Stimulated activated CD4-positive, alpha-beta T cell treated with anti-CD3 and anti-CD28 coated beads, TNF-alpha, amount 100 ng/mL, for 4 hours (primary cell): ENCODE measurements at places on chromosomes 3 and 15.

- DNase-seq = no peak
Observed at GRCh38 chr3:138195481-138195880, 8.4 kb downstream of the ARMC8 start.

GRCh38 chr3:125313060-125313635 lies 62.0 kb downstream of the ZNF148 start:
- DNase-seq = no peak

DNA sequence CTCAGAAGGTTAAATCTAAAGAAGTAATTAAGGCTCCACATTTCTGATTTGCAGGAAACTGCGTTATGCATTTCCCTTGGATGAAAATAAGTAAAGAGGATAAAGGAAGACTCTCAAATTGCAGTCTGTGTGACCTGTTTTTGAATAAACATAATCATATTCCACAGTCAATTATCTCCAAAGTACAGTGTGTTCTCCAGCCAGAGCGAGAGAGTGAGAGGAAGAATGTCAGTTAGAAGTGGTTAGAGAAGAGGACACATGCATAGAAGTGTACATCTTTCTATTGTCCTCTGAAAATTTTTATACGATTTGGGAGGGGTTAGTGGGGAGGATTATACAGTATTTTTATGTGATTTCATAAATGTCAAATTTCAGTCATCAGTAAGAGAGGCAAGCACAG lies 487.1 kb downstream of the LPP start:
- DNase-seq = no peak

DNA sequence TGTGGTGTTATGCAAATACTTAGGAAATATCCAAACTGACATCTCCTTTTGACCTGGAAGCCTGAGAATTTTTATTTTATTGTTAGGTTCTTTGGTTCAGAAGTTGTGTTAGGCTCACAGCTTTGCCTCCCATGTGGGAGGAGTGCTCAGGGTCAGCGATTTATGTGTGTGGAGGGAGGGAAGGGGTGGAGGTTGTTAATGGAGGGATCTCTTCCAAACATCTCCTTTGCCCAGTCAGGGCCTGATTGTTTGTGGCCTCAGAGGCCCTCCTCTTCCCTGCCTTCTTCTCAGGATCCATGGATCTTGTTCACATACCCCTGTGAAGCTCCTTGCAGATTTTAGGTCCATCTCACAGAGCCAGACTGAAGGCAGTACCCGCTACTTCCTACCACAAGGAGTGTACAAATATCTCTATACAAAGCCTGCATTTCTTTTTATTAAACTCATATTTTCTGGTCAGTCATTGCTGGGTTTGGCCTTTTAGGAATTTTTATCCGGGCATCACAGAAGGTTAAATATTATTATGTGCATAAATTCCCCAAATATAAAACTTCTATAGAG lies 40.3 kb downstream of the BBX start:
- DNase-seq = no peak

GRCh38 chr3:133264920-133265319 lies 134.9 kb upstream of the BFSP2 start:
- DNase-seq = no peak

DNA sequence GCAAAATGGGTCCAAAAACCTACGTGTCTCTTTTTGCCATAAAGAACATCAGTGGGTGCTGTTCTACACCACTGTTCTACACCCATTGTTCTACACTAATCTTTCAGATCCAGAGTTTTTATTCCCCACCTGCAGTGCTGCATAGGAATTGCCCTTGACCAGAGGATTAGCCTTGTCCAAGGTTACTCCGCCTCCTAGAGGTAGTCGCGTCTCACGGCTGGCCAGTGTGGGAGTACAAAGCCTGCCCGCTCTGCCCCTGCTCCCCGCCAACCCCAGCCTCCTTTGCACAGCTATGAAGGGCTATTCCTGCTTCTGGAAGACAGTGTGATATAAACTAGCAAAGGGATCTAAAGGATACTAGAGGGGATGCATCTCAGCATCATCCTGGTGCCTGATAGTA lies 222.1 kb upstream of the LMCD1 start:
- DNase-seq = no peak

- DNase-seq = no peak
Observed at GRCh38 chr3:148173851-148174250, 523.9 kb upstream of the AGTR1 start.

DNA sequence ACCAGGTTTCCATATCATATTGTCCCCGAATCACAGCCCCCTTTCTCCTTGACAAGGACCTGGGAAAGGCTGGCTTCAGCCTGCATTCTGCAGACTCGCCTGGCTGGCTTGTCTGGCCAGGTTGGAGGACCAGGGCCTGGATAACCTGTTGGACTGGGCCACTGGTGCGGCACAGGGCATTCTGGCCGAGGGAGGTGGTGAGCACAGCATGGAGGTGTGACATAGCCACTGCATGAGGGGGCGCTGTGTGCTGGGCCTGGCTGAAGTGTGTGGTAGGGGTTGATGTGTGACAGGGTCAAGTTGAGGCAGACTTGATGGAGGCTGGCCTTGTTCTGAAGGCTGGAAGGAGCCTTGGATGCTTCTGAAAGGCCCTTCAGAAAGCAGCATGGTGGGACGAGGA lies 2.9 kb downstream of the ESYT3 start:
- DNase-seq = no peak

DNA sequence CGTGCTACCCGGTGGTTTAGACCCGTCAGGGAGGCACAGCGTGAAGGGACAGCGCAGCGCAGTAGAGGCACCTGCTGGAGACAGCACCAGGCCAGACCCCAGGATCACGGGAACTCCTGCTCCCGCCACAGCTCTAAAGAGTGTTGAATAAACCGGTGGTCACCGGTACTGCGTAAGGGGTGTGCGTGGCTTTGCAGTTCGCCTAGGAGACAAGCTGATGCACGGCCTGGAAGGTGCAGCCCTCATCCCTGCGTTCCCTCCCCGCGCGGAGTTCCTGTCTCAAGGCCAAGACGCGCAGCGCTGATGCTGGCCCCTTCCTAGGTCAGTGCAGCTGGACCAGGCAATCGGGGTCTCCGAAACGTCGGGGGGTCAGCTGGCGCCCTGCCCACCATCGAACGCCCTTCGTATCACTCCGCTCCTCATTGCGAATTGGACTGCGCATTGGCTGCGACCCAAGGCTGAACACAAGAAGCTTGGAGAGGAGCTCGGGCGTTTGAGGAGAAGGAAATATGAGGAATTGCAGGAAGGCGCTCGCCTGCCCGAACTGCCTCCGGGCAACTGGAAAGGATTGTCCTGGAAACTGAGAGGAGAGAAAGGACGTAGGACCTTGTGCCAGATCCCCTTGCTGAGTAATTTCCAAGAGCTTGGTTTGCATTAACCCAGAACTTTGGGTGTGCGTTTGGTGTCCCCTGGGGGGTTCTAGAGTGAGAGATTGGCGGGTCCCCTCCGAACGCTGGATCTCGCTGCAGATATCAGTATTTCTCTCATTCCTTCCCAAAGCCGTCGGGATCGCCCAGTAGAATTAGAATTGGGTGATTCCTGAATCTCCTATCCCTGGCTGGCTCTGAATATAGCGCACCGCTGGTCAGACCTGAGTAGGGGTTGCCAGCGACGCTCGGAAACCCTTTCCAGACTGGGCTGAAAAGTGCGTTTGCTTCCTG lies 2.3 kb upstream of the SOX14 start:
- no peak for DNase-seq

- DNase-seq = no peak
Observed at GRCh38 chr3:58880182-58880581, 169.6 kb downstream of the CFAP20DC start.

DNA sequence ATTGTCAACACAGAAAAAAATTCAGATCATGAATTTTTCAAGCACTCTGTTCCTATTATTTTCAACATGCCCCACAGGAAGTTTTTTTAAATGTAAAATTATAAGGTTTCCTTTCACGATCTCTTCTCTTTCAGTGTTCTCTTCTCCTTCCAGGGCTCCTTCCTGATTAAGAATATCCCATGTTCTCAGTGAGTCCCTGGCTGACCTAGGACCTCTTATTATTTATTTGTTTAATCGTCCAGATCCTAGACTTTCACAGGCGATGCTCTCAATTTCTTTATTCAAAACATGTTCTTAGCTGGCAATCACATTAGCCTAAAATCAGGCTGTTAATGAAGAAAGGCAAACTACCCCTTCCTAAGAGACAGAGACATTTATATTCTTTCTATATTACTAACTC lies 124.3 kb downstream of the ABI3BP start:
- DNase-seq = no peak

DNA sequence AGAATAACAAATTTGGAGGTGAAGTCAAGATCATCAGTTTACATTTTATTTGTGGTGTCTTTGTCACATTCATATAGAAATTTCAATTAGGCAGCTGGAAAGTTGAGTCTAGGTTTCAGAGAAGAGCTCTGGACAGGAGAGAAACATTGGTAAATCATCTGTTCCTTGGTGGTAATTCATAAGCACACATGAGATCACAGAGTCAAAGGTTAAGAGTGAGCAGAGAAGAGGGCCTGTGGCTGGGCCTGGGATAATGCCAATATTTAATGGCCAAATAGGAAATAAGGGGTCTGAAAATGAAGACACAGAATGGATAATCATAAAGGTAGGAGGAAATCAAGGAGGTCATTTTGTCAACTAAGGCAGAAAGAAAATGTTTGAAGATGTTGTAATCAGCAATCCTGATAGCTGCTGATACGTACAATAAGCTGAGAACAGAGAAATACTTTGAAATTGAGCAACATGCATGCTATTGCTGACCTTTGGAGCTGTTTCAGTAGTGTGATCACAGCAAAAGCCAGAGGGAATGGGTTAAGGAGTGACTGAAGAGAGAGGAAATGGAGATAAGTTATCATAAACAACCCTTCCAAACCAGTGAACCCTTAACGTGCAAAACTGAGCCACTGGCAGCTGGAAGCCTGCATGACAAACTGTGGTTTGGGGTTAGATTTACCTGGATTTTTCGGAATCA lies 692.8 kb downstream of the AGBL1 start:
- no peak for DNase-seq

DNA sequence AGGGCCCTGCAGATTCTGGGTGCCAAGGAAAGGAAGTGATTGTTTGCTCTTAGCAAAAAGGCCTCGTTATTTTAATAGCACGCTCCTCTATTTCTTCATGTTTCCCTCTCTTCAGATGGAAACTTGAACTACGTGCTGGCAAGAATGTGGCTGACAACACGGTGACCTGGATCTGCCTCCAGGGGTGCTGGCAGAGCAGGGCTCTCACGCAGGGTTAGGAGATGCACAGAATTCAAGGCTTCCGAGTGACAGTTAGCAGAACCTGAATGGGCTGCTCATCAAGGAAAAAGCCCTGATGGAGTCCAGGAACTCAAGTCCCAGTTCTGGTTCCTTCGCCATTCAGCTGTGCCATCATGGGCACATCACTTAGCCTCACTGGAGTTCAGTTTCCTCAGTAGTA lies 22.7 kb downstream of the CYP19A1 start:
- DNase-seq = no peak

DNA sequence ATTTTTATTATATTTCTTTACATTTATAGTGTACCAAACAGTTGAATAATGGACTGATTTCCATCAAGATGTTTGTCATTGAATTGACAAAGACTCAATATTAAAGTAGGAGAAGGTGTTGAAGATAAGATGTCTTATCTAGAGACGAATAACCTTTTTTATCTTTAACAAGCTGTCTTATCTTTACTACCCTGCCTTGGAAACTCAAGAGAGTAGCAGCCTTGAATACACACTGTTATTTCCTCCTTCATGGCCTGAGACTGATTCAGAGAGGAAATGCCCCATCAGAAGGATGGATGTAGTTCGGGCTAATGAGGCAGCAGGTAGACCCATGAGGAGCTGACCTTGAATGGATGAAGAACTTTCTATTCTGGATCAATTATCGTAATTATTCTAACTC lies 365.1 kb upstream of the SEMA6D start:
- DNase-seq = no peak

DNA sequence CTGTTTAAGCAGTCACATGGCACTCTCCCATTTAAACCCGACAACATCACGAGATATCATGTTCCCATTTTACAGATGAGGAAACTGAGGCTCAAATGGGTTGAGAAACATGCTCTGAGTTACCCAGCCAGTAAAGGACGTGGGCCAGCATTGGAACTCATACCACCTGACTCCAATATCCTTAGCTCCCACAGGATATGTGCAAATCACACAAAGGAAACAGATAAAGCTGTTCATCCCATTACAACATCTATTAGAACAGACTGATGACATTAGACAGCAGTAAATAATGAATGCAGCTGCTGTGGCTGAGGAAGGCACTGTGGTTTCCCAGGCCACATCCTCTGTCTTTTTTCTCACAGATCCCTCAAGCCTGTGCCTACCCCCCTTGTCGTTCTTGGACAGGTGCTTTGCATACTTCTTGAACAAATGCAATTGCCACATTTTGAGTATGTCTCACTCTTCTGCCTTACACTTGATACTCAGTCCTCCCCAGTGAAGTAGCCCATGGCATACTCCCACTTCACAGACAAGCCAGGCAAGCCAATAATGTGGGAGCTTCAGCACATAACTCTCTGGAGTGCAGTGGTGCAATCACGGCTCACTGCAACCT lies 17.7 kb downstream of the FRMD4B start:
- no peak for DNase-seq

DNA sequence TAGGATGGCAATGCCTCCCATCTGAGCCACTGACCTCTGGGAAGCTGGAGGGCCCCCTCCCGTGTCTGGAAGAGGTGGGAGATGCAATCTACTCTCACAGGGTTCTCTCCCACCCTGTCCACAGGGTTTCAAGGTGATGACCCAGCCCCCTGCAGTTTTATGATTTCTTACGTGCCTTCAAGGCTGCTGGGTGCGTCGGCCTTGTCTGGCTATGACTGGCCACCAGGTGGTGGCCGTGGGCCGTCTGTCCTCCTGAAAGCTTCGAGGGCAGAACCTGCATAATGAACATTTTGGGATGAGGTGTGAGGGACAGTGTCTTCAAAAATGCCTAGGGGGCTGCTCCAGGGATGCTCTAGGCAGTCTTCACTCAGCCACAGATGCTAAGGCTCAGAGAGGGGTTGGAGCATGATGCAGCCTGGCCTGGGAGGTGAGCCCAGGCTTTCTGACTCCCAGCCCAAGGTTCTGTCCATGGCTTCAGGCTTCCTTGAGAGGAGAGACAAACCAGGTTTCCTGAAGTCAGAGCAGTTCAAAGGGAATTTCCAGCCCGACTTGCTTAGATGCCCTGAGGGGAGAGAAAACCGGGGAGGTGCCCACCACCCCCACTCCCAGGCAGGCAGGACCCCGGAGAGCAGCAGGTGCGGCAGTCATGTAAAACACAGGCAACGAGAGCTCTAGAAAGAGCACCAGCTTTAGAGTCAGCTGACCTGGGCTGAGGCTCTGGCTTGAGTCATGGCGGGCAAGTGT lies 18.7 kb downstream of the ISG20 start:
- DNase-seq = no peak

GRCh38 chr3:184341925-184342324 lies 4.5 kb downstream of the FAM131A start:
- DNase-seq = no peak

- DNase-seq = no peak
Observed at GRCh38 chr3:112429960-112430359, 69.3 kb downstream of the BTLA start.

GRCh38 chr3:159148466-159148865 lies 346.6 kb downstream of the MFSD1 start:
- no peak for DNase-seq

- no peak for DNase-seq
Observed at GRCh38 chr3:179526482-179526881, 36.2 kb upstream of the ACTL6A start.

- DNase-seq = no peak
Observed at GRCh38 chr15:52787123-52787503, 3.0 kb downstream of the ONECUT1 start.
